HCT116 (cell line): ENCODE measurements at places on chromosomes 11 and 22. TPM values are rescaled to one million over a fixed set of nuclear protein-coding genes. Genes with fewer than 3 reads are reported as not detected.

DNA sequence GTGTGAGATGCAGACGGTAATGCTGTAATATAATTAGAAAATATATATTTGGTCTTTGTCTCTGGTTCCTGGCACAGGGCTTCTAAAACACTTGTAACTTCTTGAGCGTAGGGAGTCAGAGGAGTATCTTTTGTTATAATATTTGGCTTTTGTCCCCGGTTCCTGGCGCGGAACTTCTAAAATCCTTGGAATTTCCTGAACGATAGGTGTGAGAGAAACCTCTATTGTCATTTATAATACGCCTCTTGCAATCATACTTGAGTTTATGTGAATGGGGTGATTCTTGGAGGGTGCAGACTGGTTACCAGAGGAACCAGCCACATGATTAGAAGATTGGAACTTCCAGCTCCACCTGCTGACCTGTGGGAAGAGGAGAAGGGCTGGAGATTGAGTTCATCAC lies 54.1 kb upstream of the ZBED5 start:
- no peak for DNase-seq

GRCh38 chr22:38049812-38050619 lies 7.2 kb upstream of the PICK1 start:
- DNase-seq = no peak

- no peak for DNase-seq
Measured at GRCh38 chr11:35814081-35814695, 129.7 kb upstream of the LDLRAD3 start.

DNA sequence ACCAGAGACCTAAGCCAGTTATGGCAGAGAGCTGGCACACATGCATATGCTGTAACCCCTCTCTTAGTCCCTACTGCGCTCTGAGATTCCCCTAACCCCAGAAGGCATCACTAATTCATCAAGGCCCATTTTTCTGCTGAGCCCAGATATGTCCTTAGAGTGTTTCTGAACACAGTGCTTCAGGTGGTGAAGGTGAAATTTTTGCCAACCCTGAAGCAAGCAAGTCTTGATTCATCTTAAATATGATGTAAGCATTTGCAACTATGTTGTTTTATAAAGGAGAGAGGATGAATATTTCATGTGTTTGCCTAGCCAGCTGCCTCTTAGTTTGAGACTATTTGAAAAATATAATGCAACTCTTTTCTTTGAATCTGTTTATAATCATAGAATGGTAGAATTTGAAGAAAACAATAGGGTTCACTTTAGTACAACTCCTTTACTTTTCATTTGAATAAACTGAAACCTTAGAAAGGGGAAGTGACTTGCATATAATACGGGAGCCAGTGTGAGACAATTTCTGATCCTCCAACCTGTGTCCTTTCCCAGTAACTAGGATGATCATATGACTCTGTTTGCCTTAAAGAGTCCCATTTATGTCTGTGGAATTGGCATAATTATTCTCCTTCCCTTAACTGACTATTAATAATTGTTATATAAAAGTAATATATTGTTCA lies 194.3 kb upstream of the MTNR1B start:
- no peak for DNase-seq

GRCh38 chr11:134658481-134659225 lies 246.6 kb upstream of the B3GAT1 start:
- DNase-seq = no peak

DNA sequence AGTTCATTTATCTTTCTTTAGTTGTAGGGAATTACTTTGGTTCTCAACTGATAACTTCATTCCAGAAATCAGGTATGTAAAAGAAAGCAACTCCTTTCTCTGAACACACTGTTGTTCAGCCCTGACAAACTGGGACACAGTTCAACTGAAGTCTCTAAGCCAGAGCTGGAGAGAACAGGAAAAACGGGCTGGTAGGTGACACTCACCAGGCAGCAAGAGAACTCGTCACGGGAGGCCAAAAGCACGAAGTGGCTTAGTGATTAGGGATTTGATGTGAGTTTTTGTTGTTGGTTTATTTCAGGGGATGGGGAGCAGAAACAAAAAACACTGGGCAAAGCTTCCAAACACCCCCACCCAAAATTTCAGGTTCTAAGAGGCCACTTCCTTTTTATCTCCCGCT lies 54.1 kb downstream of the MYH9 start:
- DNase-seq = no peak

DNA sequence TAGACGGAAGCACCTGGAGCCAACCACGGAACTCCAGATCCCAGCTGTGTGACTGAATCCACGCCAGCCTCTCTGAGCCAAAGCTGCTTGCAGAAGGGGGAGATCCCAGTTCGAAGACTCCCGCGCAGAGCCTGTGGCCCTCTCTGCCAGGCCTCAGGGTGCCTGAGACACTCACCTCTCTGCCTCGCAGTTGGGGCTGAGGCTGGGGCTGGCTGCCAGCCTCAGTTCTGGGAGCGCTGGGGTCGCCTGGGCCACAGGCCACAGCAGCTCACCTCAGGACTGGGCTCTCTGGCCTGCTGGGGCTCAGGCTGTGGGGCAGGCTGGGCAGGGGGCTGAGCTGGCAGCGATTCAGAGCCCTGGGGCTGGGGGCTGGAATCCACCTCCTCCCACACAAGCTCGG lies 8.2 kb upstream of the IGF2 start:
- DNase-seq = no peak

- DNase-seq = no peak
Measured at GRCh38 chr11:95003716-95004115, 21.3 kb upstream of the KDM4E start.

DNA sequence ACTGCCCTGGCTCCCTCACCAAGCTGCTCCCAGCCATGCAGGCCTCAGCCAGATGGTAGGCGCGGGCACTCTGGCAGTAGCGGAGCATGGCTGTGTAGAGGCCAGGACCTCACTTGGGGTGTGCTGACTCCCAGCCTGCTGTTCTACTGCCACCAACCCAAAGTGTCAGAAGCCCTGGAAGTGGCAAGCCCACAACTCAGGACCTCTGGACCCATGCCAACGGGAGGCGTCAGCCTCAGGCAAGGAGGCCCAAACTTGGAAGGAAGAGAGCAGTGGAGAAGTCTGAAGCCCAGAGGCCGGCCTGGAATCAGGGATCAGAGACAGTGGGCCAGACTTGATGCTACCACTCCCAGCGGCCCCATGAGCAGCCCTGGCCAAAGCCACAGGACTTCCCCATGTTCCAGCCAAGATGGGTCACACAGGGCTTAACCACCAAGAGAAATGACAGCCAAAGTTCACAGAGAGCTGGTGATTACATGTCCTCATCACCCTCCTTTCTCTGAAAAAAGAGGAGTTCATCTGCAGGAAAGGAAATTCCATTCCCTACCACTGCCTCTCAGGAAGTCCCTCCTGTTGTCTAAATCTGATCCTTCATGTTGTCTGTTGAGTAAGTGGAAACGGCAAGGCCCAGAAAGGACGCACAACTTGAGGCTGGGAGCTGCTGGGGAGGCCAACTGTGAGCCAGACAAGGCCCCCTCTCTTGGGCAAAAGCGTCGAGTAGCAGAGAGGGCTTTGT lies 4.4 kb downstream of the ARRB1 start:
- DNase-seq = no peak

DNA sequence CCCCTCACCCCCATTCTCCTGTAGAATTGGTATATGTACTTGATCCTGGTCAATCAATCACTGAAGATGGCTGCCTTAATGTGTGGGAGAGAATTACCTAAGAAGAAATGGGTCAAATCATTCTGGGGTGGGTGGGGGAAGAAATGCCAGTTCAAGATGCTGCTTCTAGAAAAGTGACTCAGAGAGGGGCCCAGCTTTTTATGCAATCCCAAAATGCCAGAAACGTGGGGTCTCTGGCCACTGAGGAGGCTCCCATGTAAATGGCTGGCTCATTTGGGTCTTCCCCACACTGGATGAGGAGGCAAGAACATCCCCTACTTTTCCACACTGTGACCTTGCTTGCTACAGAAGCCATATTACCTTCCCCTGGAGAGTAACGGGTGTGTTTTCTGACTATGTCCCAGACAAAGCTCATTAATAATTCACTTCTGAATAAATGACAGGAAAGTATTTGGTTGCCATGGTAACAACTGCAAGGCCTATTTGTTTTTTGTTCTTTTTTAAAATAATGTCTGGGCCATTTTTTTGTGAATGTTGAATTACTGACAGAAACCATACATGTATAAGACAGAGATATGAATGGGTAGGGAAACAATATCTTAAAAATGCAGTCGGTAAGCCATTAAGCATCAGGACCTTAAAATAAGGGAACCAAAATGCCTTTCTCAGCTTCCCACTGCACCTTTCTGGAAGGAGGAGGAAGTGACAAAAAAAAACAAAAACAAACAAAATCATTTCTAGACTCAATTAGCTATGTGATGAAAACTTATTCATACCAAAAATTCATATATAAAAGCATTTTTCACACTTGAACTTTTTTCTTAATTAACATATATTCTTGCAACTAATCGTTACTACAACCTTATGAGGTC lies 32.0 kb downstream of the SLC1A2 start:
- DNase-seq = no peak

DNA sequence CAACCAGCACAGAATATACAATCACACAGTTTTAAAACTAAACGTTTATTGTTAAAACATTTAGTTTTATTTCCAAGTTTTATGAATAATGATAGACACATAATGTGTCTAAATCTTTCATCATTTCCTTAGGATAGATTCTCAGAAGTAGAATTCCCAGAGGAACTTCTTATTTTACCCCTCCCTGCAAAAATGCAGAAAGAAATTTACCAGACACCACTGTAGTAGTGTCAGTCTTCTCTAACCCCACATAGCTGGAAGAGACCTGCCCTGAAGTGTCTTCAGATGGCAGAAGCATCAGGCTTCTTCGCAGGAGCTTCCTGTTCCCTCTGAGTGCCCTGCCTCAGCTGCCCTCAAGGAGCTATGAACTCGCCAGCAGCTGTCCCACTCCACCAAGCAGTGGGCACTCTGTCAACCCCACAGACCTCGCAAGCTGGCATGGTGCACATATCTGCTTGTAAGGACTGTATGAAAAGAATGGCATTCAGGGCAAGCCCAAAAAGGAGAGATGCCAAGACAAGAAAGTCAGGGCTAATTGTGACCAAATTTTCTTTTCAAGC lies 28.5 kb upstream of the PAK1 start:
- no peak for DNase-seq

DNA sequence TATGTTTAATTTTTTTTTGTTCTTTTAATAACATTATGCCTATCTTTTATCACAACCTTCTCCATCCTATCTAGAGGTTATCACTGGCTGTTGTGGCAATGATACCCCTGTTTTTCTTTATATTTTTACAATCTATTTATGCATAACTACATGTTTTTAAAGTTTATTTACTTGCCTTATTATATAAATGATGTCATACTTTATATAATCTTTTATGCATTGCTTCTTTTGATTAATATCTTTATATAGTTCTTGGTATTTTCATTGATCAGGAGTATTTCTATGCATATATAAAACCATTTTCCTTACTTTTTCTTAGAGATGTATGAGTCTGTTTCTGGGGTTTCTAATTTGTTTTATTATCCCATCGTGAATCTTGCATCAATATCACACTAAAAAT lies 719.8 kb upstream of the RAG2 start:
- DNase-seq = no peak

GRCh38 chr11:126959700-126960099 lies 40.9 kb downstream of the KIRREL3 start:
- no peak for DNase-seq

Gene FZD4
- 4.4 TPM for total RNA-seq

- DNase-seq = no peak
Measured at GRCh38 chr11:75635066-75635862, 33.6 kb downstream of the MAP6 start.

GRCh38 chr11:69089258-69089657 lies 40.5 kb downstream of the TPCN2 start:
- DNase-seq = no peak

GRCh38 chr11:63805844-63806415 lies 7.3 kb upstream of the SPINDOC start:
- DNase-seq = no peak

DNA sequence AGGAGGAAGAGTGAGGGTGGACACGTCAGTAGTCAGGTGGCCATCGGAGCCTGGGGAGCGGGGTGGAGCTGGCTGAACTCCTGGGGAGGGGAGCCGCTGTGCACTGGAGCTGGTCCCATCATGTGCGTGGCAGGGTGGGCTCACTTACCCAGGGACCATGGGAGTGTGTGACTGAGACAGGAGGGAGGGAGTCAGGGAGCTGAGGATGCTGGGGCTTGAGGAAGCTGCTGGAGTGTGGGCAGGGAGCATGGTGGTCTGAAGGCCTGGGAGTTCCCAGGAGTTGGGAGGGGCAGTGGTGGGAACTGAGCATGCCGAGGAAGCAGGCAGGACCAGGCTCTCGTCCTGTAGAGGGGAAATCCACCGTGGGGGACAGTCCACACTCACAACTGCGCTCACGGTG lies 18.0 kb downstream of the CLDN5 start:
- DNase-seq = no peak

DNA sequence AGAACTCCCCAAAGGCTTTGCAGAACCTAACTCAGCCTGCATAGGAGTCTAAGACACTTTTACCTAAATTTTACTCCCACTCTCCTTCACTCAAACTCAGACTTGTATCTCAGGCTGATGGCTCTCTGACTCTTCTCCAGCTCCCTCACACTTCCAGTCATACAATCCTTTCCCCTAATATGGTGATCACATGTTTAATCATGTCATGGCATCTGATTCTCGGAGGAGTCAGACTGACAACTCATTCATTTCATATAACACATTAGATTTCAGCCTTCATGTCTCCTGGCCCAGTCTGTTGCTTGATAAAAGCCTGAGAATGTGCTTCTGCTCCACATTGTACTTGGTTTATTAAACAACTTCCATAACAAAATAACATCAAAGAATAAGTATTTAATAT lies 1503.9 kb upstream of the TENM4 start:
- no peak for DNase-seq

- DNase-seq = no peak
Measured at GRCh38 chr11:115460512-115460911, 43.7 kb downstream of the CADM1 start.

GRCh38 chr11:120974965-120975364 lies 48.9 kb upstream of the TBCEL start:
- no peak for DNase-seq

GRCh38 chr11:69178819-69179482 lies 23.2 kb downstream of the SMIM38 start:
- DNase-seq = no peak
